ENCODE measurements at places on chromosomes 7 and 10.

DNA sequence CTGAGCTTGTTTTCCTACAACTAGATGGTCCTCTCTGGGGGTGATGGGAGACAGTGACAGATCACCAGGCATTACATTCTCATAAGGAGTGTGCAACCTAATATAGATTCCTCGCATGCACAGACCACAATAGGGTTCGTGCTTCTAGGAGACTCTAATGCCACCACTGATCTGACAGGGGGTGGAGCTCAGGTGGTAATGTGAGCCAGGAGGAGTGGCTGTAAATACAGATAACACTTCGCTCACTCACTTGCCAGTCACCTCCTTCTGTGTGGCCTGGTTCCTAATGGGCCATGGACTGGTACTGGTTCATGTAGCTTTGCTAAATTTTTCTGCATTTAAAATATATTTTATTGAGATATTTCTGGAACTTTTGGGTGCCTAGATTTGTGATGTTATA is 202.3 kb upstream of the ZNF32 start:
- no peak for DNase-seq

DNA sequence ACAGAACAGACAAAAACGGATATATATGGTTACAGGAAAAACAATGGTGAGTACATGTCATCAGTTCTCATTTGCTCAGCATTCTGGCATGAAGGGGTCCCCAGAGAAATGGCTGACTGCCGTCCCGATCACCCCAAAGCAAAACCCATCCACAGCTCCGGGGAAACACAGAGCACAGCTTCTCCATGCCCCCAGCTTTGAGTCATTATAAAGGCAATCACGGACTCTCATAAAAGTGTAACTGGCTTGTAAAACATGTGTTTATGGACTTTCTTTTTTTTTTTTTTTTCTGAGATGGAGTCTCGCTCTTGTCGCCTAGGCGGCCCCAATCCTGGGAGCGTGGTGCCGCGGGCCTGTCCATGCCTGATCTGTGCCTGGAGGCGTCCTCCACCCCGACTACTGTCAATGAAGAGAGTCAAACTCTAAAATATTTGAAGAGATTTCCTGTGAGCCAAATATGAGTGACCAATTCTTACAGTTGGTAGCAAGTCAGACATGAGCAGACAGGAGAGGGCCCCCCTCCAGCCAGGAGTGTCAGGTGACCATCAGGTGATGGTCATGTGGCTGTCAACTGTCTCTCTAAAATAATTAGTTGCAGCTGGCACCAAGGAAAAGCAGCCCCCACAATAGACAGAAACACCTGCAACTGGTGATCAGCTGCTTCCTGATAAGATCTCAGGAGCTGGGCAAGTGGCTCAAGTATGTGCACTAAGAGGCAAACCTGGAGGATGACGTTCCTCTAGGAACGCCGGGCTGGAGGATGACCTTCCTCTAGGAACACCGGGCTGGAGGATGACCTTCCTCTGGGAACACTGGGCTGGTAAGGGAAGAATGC is 21.7 kb upstream of the NOM1 start:
- DNase-seq, result no peak

DNA sequence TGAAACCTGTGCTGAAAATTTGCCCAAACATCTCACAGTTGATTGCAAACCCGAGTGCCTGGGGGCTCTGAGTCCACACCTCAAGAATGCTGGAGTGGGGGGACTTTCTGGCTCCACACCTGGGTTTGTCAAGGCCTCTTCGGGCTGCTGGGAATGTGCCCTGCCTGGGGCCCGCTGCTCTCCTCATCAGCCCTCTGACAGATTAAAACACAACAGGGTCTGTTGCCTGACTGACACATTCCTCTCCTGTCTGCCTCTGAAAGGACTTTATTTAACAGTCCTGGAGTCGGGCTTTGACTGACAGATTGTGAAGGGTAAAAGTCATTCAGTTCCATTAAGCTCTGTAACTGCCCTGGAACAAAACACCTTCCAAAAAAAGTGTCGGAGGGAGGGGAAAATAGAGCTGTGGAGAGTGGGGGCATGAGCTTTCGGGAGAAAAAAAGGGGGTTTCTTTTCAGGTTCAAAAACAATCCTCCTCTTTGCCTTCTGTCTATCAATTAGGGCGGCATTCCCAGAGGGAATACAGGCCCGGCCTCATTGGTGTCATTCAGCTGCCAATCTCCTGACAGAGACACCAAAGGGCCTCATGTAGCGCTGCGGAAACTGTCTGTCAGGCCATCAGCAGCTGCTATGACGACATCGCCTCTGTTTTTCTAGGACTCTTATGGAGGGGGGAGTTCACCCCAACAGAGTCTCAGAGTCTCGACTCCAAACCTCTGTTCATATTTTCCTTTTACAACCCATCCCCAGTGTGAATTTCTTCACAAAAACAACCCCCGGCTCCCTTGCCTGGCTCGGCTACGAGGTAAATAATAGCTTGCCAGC is 398.8 kb upstream of the NFE2L3 start:
- DNase-seq, result peak; percentile 65

GRCh38 chr10:89214566-89215165 is 7.5 kb upstream of the CH25H start:
- DNase-seq, result no peak
